Thyroid gland (tissue), 4 donors: ENCODE measurements at places on chromosomes 16 and 17.

DNA sequence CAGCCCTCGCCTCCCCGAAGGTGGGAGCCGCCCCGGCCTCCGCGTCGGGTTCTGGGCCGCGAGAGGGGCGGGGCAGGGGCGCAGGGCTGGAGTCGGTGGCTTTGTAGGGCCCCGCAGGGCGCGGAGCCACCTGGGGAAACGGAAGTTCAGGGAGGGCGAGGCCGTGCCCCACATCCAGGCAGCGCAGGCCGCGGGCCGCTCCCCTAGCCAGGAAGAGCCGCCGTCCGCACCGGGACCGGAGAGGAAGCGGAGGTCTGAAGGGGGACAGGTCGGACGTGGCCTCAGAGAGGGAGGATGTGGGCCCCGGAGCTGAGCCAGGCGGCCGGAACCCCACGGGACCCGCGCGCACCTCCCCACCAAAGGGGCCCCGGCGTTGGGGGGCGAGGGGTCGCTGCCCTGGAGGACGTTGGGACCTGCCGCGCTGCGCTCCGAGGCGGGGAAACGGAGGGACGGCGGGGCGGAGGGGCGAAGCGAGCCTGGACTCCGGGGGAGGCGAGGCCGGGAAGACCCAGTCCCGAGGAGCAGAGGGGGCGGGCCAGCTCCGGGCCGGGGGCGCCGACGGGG lies 482 bp upstream of the SLC16A3 start:
- peak; percentile 27 for DNase-seq

DNA sequence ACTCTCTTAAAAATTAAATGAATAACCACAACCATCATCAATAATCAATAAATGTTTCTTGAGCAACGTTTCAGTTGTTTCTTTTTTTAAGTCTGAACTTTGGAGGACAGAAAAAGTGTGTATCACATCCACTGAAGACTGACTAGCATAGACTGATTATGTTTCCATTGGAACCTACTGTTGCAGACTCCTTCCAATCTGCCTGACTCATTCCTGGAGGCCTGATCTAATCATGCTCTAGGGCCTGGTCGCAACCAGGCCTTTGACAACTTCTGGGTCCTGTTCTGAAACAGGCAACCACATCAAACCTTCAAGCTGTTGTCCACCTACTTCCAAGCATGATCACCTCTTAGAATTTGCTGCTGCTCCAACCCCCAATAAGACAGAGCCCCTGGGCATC lies 109.2 kb upstream of the NUDT7 start:
- no peak for DNase-seq

GRCh38 chr17:56978441-56979090 lies 635 bp downstream of the SCPEP1 start:
- DNase-seq: no peak

- no peak for DNase-seq
Measured at GRCh38 chr17:236641-237405, 55.4 kb upstream of the DOC2B start.

DNA sequence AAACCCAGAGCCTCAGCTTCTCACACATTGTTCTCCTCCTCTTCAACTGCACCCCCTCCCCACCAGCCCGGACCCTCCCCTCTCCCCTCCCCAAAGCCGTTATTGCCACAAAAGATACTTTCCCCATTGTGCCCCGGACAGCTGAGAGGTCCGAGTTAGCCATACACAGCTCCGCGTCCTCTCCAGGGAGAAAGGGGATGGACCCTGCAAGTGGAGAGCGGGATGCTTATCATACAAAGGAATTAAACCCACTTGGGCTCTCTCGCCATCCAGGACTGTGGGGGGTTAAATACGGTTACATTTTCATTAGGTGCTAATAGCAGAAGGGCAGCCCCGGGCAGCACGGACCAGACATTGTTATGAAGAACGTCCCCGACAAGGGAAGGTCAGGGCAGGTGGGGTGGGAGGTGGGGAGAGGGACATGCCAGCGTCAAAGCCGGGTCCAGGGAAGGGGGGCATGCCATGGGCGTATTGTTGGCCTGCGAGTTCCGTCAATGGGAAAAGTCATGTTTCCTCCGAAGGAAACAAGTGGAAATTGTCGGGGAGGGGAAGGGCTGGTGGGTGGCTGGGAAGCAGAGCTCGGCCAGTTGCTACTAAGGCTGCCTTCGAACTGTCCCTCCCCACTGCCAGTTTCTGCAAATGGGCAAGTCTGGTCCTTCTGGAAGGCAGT lies 99.1 kb downstream of the SOX9 start:
- DNase-seq: no peak

DNA sequence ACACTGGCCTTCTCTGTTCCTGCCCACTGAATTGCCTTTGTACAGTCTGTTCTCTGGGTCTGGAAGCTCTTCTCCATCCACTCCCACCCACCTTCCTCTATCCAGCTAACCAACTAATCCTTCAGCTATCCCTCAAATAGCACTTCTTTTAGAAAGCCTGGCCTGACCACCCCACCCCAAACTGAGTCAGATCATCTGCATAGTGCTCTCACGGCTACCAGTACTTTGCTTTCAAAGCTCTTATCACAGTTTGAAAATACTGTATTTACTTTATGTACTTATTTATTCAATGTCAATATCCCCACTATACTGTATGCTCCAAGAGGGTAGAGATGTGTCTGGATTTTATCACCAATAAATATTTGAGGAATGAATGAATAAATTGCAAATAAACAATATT lies 4.5 kb upstream of the CLDN7 start:
- DNase-seq: no peak

DNA sequence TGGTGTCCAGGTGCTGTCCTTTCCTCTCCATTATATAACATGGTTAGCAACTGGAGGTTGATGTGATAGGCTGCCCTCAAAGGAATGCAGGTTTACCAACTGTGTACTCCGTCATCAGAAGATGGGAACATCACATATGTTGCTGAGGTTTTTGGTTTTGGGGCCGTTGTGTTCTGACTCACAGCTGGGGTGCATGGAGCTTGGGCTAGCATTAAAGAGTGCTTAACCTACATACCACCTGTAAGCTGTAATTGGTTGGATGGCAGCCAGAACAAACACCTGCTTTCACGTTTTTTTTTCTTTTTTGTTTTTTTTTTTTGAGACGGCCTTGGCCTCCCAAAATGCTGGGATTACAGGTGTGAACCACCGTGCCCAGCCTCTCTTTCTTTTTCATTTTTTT lies 20.9 kb downstream of the TMEM11 start:
- no peak for DNase-seq

DNA sequence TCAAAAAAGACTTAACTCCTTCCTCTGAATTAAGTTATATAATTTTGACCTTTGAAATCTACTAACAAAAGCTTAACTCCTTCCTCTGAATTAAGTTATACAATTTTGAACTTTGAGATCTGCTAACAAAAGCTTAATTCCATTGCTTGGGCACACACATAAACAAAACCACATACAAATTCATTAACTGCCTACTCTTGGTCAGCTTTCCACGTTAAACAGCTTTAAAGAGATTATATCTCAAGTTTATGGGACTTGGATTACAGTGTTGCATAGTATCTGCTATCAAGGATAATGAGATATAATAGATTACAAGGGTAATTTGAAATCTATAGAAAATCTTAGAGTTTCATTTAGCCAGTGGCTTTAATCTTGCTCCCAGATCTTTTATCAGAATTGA lies 23.5 kb downstream of the COX10 start:
- no peak for DNase-seq

DNA sequence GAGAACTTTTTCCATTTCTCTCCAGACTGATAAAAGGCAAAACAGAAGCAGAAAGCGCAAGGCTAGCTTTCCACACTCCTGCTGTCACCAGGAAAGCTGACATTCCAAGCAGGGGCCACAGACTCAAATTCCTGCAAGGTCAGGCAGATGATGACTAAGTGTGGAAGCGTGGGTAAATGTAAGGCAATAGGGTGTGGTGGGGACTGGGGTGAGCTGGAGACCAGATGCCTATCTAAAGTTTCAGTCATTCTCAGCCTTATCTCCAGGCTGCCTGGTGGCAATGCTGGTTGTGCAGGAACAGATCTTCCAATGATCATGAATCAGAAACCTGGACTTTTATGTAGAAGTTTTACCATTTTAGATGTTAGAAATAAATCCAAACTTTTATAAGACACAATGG lies 224.1 kb downstream of the GSG1L start:
- DNase-seq: no peak
